Kidney glomerular epithelial cell (primary cell): ENCODE measurements at places on chromosomes 11 and 22.

DNA sequence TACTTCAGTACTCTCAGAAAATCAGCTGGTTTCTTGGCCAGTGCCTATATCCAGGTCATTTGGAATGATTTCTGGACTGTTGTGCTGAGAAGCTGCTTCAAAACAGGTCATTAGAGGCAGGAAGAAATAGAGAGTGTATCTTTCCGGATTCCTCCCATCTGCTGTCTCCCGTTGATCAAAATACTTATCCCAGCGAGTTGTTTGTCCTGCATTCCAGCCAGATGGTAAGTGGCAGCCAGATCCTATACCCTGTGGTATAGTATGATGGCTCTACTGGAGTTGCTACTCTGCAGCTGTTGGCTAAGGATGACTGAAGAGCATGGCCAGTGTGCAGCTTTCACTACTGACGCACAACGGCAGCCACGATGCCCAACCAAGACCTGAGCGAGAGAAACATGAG, 560.9 kb upstream of the ANO5 start:
- no peak for DNase-seq

DNA sequence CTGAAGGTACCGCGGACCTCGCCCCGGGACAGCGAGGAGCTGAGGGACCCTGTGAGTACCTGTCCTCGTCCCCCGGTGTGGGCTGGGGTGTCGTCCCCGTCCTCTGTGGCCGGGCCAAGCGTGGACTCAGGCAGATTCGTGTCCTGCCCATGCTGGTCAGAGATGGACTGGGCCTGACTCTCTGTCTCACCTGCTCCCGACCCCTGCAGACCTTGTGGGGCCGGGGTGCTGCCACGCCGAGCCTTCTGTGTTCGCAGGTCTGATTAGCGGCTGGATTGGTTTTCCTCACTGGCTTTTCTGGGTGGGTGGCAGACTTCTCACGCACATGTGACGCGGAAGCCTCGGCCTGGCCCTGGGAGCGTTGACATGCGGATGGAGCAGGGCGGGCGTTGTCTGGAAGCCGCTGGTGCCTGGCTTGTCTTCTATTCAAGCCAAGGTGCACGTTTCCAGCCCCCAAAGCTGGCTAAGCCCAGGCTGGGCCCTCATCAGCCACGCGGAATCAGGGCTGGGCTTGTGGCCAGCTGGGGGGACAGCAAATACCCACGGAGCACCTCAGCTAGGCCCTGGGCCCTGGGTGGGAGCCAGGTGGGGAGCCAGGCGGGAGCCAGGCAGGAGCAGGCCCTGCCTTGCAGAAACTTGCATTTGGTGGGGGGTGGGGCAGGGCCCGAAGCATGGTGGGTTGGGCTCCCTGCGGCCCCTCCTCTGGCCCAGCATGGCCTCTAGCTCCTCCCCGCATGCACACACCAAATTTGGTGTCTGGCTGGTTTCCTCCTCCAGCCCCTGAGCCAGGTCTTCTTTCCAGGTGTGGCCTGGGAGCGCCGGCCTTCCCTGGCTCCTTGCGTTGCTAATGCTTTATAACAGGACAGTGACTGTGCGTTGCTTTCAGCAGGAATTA, 7.0 kb downstream of the GRAMD4 start:
- DNase-seq: no peak

DNA sequence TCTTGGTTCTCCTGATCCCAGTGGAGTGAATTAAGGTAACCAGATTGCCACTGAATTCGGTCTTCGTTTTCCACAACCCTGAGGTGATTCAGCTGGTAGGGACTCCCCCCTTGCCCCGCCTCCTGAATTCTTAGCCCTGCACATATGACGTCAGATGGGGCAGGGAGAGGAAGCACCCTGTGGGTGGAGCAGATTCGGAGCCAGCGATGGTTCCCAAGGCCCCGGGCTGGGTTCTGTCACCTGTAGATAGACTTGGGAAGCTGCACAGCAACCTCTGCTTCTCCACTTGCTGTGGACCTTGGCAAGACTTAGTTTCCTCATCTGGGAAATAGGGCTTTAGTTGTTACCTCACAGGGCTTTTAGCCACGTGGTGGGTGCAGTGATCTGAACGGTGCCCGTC, 67.8 kb downstream of the CTTN start:
- no peak for DNase-seq

GRCh38 chr22:45082795-45083194, 73.0 kb upstream of the PHF21B start:
- DNase-seq: no peak

- DNase-seq: no peak
Measured at GRCh38 chr22:22235558-22235957, 9.0 kb upstream of the VPREB1 start.

- peak; percentile 96 for DNase-seq
Measured at GRCh38 chr11:93494357-93494756, 48.8 kb downstream of the SMCO4 start.

DNA sequence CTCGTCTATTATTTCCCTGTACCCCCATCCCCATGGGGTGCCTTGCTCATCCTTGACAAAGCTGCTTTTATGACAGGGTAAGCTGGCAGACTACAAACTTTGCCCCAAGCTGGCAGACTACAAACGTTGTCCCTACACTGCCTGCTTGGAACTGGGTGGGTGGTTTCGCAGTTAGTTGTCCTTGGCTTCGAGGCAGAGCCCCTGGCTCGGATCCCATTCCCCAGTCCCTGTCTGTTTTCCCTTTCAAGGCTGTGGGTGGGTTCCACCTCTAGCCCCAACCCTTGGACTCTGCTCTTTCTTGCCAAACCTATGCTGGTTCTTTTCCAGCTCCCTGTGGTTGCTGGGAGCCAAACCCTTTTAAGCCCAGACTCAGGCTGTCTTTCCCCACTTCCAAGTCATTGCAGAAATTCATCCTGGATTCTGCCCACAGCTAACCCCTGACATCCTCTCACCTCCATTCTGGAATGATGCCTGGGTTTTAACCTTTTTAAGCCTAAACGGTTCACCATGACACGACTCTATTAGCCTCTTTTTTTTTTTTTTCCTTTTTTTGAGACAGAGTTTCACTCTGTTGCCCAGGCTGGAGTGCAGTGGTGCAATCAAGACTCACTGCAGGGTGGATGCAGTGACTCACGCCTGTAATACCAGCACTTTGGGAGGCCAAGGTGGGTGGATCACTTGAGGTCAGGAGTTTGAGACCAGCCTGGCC, 9.2 kb upstream of the RBM14 start:
- DNase-seq: no peak

DNA sequence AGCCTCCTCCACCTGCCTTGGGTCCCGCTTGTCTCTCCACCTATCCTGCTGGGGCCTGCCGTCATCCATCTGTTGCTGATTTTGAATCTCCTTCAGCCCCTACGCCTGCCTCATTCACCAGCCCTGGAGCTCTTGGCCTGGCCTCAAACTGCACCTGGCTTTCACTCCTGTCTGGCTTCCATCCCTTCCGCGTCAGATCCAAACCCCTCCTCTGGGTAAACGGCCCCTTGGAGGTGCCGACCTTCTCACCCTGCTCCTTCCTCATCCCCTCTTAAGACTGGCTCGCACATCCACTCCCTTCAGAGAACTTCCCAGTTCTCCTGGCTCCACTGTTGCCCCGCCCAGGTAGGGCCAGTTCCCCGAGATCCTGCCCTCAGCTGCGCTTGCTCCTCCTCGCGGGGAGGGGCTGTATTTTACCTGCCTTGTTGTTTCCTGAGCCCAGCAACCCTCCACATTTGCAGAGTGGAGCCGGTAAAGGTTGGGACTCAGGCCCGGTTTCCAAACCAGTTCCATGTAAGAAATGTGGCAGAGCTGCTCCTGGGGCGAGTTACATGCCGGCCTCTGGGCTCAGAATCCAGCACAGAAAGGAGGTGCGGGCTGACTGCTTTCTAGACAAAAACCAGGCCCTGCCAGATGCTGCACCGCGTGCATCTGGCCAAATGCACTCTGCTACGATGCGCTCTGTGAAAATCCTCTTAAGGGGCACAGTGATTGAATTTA, 13.9 kb upstream of the SHANK2 start:
- DNase-seq: no peak

- DNase-seq: peak; percentile 79
Measured at GRCh38 chr11:34915136-34916014, 804 bp downstream of the APIP start.

DNA sequence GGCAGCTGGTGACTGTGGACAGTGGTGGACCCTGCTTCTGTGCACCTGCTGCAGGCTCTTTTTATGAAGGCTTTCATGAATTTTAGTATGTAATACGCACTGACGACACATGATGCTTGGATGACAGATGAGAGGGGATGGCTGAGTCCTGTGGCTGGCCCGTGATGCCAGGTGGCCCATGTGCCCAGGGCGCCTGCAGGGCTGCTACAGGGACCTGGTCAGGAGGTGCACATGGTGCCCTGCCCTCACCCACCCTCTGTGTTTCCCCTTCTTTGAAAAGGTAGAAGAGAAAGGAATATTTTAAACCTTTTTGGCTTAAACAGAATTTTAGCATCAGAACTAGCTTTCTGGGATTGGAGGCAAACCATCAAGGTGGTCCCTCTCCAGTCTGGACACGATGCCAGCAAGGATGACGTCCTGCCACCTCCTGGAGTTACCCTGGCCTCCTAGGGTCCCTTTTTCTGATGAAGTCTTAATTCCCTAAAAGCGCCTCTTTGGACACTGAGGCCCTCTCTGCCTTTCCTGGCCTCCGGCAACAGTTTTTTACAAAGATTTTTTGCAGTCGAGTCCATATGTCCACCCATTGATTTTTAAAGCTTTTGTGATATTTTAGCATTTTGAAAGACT, 5.4 kb upstream of the RANBP1 start:
- no peak for DNase-seq

- DNase-seq: no peak
Measured at GRCh38 chr11:117016747-117017146, 81.5 kb downstream of the SIK3 start.

DNA sequence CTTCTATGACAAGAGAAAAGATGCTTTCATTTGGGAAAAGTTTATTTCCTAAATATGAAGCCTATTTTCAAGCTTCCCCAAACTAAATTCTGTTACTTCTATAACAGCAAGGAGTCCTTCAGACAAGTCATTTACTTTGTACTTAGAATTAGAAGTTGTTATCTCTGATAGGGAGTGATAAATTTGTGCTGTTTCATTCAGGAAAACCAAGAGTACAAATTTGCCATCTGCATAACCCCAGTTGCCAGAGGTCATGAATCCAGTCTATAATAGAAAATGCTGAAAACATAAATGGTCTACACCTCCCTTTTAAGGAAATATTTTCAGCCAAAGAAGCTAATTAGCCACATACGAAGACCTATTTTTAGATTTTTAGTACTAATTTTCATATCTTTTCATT, 61.3 kb downstream of the SBF2 start:
- DNase-seq: no peak

DNA sequence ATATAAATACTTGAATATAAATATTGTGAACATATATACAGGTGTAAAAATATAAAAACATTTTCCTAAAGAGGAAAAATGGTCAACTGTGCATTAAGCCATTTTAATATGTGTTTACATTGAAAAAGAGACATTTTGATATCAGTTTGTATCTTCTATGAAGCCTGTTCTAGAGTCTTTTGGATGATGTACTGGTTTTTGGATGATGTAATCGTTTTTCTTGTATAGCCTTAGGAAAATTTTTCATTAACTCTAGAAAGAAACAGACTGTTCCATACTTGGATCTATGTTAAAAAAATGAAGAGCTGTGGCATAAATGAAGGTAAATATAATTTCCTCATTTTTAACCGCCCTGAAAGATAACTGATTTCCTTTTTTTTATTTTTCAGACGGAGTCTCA, 39.6 kb upstream of the RDX start:
- DNase-seq: no peak

GRCh38 chr11:70244698-70245097, 25.8 kb upstream of the PPFIA1 start:
- DNase-seq: peak; percentile 67

GRCh38 chr11:5818245-5818886, 9.6 kb downstream of the OR52N2 start:
- DNase-seq: no peak

- DNase-seq: no peak
Measured at GRCh38 chr11:115715251-115715770, 211.1 kb upstream of the CADM1 start.

DNA sequence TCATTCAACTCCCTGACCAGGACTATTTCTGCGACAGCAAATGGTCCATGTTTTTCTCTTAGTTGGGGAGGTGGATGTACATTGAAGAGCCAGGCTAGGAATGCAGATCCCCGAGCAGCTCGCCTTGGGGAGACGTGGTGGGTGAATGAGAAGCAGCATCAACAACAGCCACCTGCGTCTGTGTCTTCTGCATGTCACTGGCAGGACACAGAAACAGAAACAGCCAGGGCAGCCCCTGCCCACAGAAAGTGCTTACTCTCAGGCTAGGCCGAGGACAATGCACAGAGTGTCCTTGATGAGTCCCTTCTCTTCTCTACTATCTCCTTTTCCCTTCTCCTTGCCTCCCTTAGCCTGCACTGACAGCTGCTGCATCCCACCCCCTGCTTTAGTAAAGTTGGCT, 541.9 kb upstream of the CADM1 start:
- no peak for DNase-seq

DNA sequence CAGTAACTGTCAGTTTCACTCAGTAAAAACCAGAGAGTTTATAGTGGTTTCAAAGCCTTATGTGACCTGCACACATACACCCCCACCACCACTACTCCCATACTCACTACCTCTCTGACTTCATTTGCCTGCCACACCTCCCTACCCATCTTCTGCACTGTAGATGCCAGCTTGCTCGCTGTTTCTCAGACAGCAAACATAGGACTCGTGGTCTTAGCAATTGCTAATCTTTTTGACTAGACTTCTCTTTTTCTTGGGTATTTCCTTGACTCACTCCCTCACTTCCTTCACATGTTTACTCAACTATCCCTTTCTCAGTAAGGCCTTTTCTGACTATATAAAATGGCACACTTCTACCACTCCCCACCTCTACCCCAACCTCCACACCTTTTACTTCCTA, 27.8 kb downstream of the CEP295 start:
- DNase-seq: no peak

- no peak for DNase-seq
Measured at GRCh38 chr11:84865791-84866535, 761.2 kb downstream of the DLG2 start.

DNA sequence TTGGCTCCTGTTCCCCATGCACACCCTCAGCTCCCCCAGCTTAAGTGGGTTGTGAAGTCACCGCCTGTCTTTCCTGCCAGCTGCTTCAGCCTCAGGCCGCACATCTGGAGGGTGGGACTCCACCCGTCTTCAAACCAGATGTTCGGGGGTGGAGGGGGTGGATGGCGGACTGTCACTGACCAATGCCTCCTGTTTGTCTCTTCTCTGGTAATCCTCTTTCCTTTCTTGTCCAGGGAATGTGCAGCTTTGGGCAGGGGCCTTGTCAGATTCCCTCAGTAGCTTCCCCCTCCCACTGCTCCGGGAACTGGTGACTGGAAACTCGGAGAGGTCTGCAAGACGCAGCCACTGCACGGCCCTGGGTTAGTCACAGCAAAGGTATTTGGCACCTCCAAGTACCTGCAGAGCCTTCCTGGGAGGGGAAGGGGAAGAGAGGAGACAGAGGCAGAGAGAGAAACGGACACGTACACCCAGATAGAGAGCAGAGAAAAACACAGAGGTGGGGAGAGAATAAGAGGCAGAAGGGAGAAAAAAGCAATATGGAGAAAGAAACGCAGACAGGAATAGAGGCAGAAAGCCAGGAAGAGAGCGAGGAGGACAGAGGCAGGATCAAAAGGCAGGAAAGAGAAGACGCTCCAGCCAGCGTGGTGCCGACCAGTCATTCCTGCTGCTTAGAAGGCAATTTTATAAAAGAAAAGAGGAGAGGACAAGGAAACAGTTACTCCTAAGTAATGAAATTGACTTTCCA, 56.1 kb upstream of the TIMP3 start:
- DNase-seq: peak; percentile 17
